Aorta (tissue), 5 donors: ENCODE measurements at places on chromosomes 13 and 19.

GRCh38 chr13:99218969-99219368 lies 18.3 kb downstream of the UBAC2 start:
- H3K27ac ChIP-seq, result no peak overlapping the region
- no peak overlapping the region for H3K4me3 ChIP-seq
- no peaks in the 10 kb centered on the region for H3K4me1 ChIP-seq
- H3K27me3 ChIP-seq, result no peaks in the 10 kb centered on the region
- peaks cover 2% of the 10 kb centered on the region for H3K36me3 ChIP-seq

DNA sequence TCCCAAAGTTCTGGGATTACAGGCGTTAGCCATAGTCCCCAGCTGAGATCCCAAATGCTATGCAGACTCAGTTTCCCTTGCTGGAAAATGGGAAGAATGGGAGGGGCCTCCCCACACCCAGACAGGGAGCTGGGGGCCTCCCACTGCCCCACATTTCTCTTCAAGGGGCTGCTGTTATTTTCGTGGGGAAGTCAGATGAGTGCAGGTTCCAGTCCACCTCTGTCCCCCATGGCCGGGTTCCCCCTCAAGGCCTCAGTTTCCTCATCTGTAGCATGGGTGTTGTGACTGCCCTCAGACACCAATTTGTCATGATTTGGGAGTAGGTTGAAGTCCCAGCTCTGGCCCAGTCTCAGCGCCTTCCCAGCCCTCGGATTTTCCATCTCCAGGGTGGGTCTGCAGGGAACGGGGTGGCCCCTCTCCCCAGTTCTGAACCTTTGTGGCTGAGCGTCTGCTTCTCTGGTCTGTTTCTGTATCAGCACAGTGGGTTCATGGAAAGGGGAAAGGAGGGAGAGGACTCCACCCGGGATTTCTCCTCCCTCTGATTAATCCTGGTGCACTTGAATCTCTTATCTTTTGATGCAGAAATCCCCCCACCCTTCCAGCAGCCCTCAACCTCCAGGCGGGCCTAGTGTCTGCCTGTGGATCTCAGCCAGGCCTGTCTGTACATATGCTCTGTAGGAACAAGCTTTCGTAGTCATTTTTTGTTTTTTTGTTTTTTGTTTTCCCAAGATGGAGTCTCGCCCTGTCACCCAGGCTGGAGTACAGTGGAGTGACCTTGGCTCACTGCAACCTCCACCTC lies 12.2 kb downstream of the NFIC start:
- H3K4me3 ChIP-seq, result no peak overlapping the region
- no peak for DNase-seq
- peaks cover 8% of the 10 kb centered on the region for H3K36me3 ChIP-seq

DNA sequence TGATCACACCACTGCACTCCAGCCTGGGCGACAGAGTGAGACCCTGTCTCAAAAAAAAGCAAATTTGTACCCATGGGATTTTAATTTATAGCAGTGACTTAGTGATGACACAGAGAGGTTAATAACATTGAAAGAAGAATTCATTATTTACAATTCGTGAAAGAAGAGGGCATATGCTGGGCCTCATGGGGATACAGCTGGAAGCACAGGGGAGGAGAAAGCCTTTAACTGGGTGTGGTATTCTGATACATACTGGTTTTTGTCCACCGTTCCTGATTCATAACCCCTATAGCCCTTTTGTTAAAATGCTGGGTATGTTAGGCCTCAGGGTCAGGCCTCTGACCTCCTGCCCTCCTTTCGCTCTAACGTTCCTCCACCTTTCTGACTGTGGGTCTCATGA lies 10.9 kb downstream of the ZNF264 start:
- no peak overlapping the region for H3K27ac ChIP-seq
- peaks cover 25% of the 10 kb centered on the region for H3K36me3 ChIP-seq

DNA sequence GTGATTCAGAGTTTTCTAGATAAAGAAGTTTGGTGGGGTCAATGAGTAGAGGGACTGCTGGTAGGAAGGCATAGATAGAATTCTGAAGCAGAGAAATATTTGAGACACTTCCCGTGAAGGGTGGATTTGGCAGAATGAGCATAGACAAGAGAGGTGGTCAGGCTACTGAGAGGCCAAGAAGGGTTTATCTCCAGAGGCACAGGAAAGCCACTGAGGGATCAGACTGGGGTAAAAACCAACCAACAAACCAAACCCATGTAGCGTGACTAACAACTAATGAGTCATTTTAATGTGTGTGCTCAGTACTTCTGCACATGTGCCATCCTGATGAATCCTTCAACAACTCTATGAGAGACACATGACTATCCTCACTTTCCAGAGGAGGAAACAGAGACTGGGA lies 60.0 kb upstream of the SERP2 start:
- H3K27me3 ChIP-seq, result no peaks in the 10 kb centered on the region
- no peak for DNase-seq
- H3K27ac ChIP-seq, result no peak overlapping the region
- H3K4me3 ChIP-seq, result no peak overlapping the region
- H3K36me3 ChIP-seq, result no peaks in the 10 kb centered on the region

DNA sequence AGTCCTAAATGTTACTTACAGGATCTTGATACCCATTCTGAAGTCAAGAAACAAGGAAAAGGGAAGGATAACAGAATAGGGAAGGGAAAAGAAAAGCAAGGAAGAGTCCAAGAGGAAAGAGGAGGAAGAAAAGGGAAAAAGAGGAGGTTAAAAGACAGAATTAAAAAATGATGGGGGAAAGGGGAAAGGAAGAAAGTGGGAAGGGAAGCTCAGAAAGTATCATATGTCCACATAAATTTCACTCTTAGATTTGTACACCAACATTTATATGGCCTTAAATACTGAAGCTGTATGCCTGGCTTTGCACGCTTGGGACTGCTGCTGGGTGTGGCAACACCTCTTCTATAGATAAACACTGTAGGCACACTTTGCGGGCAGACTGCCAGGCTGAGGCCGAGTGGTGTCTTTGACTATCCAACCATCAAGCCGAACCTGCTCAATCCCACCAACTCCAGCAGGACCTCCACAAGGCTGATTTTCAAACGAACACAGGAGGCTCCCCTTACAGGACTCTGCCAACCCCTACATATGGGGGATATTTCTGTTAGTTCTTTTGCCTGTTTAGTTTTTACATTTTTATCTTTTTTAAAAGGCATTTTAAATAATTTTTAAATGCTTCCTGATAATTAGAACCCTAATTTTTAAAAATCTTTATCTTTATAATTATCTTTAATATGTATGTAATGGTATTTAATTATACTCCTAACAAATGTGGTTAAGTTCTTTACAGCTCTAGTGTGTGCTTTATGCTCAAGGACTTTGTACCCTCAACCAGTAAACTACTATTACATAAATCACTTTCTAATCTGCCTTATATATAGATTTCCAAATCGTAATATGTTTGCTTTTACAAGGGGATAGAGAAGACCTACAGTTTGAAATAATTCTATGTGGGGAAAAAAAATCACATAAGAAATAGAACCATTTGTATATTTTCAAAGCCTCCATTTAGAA lies 154.2 kb downstream of the DIAPH3 start:
- H3K27ac ChIP-seq, result no peak overlapping the region
- H3K27me3 ChIP-seq, result no peaks in the 10 kb centered on the region
- no peaks in the 10 kb centered on the region for H3K4me1 ChIP-seq
- no peak for DNase-seq
- H3K36me3 ChIP-seq, result no peaks in the 10 kb centered on the region
